Glomerular endothelial cell (primary cell): ENCODE measurements at places on chromosomes 6 and 20.

- DNase-seq: peak; percentile 67
These were observed 198.0 kb downstream of the RNF144B start for GRCh38 chr6:18585032-18585573.

DNA sequence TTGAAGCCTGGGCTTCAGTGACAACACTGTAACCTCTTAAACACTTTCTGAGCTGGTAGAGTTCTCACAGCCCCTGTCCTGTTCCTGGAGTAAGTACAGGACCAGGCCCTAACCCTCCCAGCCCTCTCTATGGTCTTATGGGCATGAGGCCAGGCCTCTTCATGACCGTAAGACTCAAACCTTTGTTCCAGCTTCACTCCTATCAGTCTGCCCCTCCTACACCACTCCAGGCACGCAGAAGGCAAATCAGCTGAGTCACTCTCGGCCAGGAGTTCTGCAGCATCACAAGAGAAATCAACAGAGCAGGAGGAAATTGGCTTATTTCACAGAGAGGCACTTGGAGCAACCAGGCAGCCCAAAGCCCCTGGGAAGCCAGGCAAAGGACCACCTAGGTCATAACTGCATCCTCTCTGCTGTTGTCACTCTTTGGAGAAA lies 25.3 kb upstream of the CHD6 start:
- DNase-seq: no peak

- DNase-seq: no peak
These were observed 9.1 kb downstream of the PAX1 start for GRCh38 chr20:21714297-21715192.

- no peak for DNase-seq
These were observed at the start of gene MTCL3 for GRCh38 chr6:127518710-127519468. Gene MTCL3 (minus strand): TSS chr6:127519335.

DNA sequence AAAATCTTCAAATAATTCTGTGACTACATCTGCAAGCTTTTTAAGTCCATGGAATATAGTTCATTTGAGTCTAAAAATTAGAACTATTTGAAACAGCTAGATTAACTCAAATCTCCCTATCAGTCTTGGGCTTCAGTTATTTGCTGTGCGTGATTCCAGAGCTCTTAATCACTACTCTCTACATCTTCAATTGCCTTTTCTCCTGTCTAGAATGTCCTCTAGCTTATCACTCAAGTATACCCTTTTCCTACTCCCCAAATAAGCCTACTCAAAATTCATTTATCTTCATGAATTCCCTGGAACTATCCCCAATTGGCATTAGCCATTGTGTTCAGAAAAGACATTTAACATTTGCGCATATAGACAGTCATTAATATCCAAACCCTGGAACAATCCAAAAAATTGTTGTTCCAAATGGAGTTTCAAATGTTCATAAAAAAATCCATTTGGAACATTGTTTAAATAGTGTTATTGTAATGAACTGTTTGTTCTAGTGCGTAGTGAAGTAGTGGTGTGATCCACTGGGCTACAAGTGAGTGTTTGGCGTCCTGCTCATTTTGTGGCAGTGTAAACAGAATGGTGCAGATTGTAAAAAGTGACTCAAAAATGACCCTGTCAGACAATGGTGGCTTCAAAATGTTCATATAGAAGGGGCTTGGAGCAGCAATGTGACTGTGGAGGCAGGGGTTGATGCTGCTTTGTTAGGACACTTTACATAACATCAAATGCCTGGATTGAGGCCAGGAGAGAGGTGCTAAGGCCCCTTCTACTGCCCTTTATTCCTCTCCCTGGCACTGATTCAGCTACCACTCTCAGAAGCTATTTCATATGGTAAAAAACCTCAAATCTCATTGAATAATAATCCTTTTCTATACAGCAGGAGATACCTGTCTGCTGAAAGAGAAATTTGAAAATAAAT lies 122.3 kb downstream of the KIF6 start:
- DNase-seq: no peak

DNA sequence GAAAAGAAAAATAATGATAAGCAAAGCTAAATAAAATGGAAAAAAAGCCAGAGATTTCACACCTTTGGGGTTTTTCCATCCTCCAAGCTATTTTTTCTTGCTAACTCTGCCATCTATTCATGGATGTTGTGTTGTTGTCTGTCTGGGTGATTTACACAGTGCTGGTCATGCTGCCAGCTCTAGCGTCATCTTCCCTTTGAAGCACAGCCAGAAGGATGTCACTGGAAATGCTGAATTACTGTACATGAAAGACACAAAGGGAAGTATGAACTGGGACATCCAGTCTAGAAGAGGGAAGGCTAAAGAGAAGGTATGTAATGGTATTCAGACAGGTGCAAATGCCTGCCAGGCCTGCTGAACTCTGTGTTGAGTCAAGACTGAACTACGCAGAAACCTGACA lies 241.9 kb upstream of the STXBP5 start:
- no peak for DNase-seq

GRCh38 chr6:155472886-155473285 lies 17.2 kb upstream of the NOX3 start:
- DNase-seq: no peak

DNA sequence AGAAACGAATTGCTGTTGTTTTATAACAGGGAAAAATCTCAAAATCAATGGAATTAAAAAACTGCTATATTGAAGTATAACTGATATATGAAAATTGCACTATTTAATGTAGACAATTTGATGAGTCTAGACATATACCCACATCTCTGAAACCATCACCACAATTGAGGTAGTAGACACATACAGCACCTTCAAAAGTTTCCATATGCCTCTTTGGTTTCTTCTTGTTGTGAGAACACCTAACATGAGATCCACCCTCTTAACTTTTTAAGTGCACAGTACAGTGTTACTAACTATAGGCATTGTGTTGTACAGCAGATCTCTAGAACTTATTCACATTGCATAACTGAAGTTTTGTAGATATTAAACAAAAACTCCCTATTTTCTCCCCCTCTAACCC lies 14.0 kb upstream of the SLC17A5 start:
- no peak for DNase-seq

DNA sequence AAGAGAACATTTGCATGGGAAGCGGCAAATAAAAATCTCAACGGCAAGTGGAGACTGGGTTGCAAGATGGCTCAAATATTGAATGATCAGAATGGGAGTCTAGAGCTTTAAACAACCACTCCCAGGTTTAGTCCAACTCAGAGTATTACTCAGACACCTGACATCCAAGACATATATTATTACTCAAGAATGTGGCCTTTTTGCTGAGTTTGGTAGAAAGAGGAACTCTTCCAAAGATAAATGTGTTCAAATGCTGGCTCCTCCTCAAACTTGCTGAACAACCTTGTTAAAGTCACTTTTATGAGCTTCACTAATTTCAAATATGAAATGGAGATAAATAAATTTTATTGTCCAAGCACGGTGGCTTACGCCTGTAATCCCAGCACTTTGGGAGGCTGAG lies 77.8 kb downstream of the ESR1 start:
- no peak for DNase-seq
